ENCODE measurements at places on chromosomes 1 and 21.

DNA sequence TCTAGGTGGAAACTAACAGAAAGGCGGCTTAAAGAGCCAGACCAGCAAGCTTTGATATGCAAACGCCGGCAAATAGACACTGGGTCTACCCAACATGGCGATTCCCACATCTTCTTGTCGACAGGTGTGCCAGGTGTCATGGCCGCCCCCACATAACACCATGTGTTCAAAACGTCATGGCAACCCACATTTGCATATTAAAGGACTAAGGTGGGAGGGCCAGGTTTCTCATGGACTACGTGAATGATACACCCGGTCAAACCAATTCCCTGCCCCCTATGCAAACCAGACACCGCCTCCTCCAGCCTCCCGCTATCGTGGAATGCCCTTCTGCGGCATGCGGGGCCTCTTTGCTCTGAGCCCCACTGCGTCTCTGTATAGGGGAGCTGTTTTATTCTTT lies 41.3 kb downstream of the ICOSLG start:
- no peak for DNase-seq

DNA sequence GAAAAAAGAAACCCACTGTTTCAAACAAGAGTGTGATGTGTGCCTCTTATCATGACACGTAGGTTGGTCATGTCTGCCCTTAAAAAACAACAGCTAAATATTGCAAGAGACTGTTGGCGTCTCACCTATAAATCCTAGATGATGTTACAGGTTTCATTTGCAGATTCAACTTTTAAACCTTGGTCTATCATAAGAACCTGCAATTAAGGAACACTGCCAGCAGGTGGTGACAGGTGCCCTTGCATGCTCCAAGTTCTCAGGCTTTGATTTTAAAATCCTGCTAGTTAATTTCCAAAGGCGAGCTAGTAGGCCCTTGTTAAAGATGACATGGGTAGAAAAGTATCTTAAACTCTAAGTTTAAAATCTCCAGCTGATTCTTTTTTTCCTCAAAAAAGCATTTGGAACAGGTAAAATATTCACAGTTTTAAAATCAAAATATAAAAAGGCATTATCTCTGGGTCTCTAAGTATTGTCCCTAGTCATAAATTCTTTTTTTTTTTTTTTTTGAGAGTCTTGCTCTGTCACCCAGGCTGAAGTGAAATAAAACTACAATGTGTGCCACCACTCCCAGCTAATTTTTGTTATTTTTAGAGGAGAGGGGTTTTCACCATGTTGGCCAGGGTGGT lies 39.1 kb downstream of the CLSTN1 start:
- peak; percentile 48 for DNase-seq

GRCh38 chr1:61472876-61473275 lies 252.1 kb downstream of the TM2D1 start:
- no peak for DNase-seq

GRCh38 chr1:66231681-66232463 lies 302.1 kb upstream of the SGIP1 start:
- no peak for DNase-seq

GRCh38 chr1:94191216-94191615 lies 46.2 kb downstream of the ARHGAP29 start:
- no peak for DNase-seq
